ENCODE measurements at places on chromosomes 13 and 19. TPM values are rescaled to one million over a fixed set of nuclear protein-coding genes. Genes with fewer than 3 reads are reported as not detected.

IQCN gene
- total RNA-seq, result 12.2 TPM

VSIG10L gene
- total RNA-seq, result 2.0 TPM

EHD2 gene
- 189 TPM for total RNA-seq

ZNF837 gene
- 1.8 TPM for total RNA-seq

POSTN gene
- 190 TPM for total RNA-seq

ZNF254 gene
- 13.8 TPM for total RNA-seq

DNA sequence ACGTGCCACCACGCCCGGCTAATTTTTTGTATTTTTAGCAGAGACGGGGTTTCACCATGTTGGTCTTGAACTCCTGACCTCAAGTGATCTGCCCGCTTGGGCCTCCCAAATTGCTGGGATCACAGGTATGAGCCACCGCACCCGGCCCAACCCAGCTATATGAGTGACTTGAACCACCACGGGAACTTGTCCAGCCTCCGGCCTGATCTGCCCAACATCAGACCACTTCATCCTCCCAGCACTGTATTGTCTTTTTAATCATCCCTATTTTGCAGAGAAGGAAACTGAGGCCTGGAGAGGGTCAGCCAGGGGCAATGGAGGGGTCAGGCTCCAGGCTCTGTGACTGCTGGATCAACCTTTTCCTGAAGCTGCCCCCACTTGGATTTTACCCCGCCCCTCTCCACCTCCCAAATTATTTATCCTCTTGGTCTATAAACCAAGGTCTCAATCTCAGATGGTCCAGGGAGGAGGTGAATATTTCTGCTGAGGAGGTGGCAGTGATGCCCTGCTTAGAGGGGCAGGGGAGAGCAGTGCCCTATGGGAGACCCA, 893 bp upstream of the PLIN3 start:
- DNase-seq, result no peak

DNA sequence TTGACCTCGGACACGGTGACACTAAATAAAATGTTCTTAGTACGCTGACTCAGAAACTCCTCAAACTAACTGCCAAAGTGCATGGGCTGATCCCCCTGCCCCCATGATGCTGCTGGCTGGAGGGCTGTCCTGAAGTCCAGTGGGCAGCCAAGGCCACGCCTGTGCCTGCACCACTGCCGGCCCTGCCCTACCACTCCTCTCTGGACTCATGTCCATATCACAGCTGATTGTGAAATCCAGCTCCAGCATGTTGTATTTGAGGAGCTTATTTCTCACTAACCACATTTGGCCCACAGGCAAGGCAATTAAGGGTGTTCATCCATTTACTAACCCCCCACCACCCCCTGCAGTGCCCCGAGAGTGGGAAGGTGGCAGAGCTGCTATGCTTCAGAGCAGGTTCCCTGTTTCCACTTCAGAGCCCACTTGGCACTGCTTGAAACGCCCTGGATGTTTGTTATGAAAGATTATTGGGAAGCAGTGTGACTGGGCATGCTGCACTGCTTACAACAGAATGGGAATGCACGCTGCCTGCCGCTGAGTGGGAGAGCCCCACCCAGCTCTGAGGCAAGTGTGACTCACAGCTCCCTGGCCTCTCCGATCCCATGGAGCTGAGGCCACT, 114.0 kb downstream of the UQCRFS1 start:
- DNase-seq, result peak; percentile 82

DNA sequence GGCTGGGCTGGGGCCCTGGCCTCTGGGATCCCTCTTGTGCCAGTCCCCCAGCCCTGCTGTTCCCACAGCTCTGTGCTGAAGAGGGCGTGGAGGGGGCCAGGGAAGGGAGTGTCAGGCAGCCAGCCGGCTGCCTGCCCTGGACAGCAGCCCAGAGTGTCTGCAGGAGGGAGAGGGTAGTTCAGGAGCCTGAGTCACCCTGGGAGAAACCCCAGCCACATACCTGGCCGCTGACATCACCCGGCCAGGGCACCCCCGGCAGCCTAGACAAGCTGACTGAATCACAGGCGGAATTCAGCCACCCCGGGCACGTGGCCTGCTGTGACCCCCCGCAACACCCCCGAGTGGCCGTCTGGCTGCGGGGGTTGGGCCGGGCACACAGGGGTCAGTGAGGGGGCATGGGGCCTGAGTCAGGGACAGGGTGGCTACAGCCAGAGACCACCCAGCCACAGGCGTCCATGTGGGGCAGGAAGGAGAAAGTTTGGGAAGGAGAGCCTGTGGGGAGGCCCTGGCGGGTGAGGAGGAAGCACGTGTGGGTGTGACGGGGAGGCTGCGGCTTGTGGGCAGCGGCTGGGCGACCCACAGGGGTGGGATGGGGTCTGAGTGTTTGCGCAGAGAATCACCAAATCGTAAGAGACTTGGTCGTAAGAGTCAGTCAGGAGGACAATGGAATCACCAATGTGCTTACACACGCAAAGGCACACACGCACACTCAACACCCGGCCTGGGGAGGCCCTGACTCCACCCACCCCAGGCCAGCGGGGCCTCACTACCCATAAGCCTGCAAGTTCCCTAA, 11.9 kb upstream of the FOSB start:
- peak; percentile 99 for DNase-seq

GRCh38 chr13:30037766-30038165, 187.3 kb upstream of the UBL3 start:
- no peak for DNase-seq

- no peak for DNase-seq
Observed at GRCh38 chr19:32798201-32798600, 71.4 kb downstream of the SLC7A9 start.

DNA sequence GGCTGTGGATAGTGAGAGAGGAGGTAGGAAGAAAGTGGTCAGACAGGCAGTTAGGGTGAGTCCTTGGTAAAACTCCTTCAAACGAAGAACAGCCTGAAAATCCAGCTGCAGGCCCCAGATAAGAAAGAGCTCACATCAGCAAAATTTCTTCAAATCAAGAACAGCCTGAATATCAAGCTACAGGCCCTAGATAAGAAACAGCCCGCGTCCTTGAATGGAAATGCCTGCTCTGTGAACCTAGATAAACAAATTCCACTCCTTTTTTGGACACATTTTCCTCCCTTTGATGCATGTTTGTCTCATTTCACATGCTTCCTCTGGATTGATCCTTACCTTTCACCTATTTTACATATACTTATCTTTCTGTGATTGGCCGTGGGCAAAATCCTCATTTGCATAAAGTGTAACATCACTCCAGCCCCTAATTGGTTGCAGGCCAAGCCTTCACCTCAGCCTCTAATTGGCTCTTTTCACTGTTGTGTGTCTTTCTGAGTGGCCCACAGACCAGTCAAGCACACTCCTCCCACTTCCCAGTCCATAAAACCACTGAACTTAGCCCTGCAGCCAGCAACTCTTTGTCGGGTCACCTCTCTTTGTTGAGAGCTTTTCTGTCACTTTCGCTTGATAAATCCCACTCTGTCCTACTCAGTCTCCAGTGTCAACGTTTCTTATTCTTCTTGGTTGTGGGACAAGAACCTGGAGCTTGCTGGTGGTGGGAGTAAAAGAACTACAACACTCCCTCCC, 6.0 kb upstream of the SULT2A1 start:
- no peak for DNase-seq

DNA sequence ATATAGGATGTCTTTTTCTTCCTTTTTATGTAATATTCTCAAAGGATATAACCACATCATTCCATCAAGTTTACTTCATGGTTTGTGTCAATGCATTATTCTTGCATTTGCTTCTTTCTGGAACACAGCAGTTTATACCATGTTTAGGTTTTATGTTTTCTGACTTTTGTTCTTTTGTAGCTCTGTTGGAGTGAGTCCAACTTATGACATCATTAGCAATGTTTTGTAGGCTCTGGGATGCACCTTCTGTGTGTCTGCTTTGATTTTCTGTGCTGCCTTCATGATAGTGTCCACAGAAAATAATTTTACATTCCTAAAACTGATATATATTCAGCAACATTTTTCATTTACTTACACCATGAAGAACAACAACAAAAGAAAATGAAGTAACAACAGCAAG, 68.9 kb downstream of the SHISA2 start:
- no peak for DNase-seq

DNA sequence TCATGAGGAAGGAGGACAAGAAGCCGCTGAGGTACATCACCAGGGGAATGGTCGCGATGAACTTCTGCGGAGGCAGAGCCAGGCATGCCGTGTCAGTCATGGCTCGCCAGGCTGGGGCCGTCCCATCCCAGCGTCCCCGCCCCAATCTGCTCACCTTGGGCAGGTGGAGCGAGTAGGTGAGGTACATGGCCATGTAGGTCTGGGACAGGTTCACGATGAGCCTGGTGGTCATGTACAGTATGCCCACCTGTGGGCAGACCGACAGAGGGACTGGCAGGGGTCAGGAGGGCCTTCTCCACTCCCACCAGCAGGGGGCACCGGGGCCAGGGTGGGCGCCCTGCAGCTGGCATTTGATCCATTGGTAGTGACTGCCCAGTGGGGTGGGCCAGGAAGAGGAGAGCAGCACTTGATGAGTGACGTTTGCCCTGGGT, 8.3 kb downstream of the TEKTIP1 start:
- no peak for DNase-seq
